ENCODE measurements at places on chromosomes 13 and 19.

GRCh38 chr13:71828117-71828516 lies 38.9 kb downstream of the DACH1 start:
- no peak for DNase-seq

DNA sequence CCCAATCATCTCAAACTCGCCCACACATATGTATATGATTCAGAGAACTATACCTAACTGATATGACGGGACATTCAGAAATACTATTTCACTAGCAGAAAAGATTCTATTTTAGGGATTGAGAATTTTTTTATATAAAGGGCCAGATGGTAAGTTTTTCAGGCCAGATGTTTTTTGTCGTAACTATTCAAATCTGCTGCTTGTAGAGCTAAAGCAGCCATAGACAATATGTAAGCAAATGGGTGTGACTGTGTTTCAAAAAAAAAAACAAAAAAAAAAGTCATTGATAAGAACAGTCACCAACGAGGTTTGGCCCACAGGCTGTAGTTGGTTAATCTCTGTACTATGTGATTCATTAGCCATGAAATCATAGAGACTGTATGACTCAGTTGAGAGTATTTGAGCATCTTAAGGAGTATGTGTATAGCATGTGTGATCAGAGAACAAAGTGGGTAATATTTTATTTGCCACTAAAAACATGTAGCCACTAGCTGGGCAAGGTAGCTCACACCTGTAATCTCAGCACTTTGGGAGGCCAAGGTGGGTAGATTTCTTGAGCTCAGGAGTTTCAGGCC lies 2724.7 kb downstream of the PCDH9 start:
- DNase-seq, result peak; percentile 71

- peak; percentile 78 for DNase-seq
These were observed 102.0 kb downstream of the DCLK1 start for GRCh38 chr13:36029166-36029565.

- no peak for DNase-seq
These were observed 22.0 kb downstream of the CEACAM16 start for GRCh38 chr19:44720945-44721344.

DNA sequence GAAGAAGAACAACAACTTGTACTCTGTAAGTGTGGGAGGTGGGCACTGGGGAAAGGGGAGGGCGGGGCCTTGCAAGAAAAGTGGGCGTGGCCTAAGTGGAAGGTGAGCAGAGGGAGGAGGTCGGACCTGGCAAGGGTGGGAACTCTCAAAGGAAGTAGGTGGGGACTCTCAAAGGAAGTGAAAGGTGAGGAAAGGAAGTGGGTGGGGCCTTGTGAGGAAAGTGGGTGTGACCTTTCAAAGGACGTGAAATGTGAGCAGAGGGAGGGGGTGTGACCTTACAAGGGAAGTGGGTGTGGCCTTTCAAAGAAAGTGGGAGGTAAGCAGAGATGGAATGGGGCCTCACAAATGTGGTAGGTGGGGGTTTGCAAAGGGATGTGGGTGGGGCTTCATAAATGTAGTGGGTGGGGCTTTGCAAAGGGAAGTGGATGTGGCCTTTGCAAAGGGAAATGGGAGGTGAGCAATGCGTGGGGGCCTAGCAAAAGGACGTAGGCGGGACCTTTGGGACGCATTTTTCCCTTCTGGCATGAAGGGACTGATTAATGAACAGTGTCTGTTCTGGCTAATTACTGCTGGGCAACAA lies 25.9 kb downstream of the ACSBG2 start:
- no peak for DNase-seq

- no peak for DNase-seq
These were observed 5.0 kb upstream of the PTGER1 start for GRCh38 chr19:14479975-14480699.

DNA sequence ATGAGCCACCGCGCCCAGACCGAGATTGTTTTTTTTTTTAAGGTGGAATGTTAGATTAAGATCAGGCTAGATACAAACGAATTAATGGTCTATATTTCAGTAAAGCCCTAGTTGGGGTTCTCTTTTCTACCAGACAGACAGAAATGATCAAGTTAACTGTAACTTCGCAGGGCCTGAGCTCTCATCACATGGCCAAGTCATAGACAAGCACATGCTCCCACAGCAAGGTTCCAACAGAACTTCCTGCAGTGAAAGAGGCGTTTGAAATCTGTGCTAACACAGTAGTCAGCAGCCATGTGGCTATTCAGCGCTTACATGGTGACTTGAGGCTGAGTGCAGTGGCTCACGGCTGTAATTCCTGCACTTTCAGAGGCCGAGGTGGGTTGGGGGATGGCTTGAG lies 34.7 kb upstream of the SEMA6B start:
- no peak for DNase-seq

DNA sequence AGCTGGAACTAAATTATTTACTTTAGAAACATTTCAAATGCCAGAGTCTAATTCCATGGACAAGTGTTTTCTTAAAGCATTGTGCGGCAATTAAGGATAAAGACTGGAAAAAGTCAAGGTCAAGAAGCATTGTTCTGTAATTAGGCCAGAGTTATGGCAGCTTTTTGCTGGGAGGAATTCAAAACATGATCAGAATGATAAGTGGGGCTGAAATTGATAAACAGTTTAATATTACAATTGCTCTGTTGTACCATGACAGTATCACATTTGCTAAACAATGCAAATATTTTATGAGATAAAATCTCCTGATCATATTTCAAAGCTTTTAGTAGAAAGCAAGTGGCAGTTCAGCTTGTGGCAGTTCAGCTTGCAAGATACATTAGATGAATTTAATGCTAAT lies 513.7 kb downstream of the GPC6 start:
- no peak for DNase-seq

- DNase-seq, result no peak
These were observed 114.0 kb upstream of the C1QTNF9B start for GRCh38 chr13:24011266-24011665.

DNA sequence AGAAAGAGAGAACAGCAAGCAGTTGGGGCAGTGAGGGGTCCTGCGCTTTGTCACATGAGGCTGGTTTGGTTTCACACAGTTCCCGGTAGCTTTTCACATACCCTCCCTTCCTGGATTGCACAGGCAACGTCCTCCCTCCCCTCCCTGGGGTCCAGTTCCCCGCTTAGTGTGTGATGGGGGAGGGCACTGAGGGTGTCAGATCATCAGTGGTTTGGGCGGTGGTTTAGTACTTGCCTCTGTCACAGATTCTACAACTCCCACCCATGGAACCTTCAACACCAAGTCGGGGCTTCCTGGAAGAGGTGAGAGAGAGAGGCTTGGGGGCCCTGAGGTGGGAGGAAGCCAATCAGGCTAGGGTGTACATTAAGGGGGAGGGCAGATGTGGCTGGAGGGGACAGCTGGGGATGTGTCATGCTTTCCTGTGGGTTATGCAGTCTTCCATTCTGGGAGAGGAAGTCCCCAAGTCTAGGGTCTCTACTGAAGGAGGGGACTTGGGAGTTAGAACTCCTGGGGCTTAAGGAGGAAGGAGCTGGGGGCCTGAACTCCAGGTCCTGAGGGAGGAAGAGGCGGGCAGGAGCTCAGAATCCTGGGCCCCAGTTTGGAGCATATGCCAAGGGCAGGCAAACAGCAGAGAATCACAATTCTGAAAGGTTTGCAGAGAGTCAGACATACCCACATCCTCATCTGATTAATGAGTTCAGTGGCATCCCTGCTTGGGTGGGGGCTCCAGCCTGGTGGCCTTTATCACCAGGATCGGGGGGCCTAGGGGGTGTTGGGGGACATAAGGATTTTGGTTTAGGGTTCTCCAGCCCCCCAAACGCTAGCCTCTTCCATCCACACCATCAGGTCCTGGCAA lies at the start of gene NKG7:
Gene NKG7 (minus strand): TSS at position 6 of the 856 bp plus-strand sequence. CDS start 119 bp downstream, outside the sequence.
- no peak for DNase-seq

GRCh38 chr19:49746206-49746958 lies 16.7 kb downstream of the TSKS start:
- peak; percentile 30 for DNase-seq

GRCh38 chr13:49062297-49062896 lies 86.7 kb downstream of the FNDC3A start:
- DNase-seq, result no peak

DNA sequence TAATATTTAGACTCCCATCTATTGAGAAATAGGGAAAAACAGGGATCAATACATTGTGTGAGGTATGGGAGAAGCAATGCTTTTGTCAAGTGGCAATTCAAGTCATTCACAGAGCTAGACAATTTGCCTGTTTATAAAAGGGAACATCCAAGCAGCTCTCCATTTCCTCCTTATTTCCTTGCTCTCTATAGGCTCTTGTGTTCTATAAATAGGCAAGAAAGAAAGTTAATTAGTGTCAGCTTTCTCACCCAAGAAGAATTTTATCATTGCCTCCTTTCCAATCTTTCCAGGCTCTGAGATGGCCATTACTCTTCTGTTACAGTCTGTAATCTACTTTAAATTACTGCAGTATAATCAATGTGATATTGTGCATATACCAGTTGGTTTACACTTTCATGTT lies 199.9 kb downstream of the LHFPL6 start:
- DNase-seq, result no peak

GRCh38 chr19:2385053-2385721 lies 25.1 kb downstream of the TMPRSS9 start:
- DNase-seq, result peak; percentile 84

- peak; percentile 4 for DNase-seq
These were observed 36.2 kb downstream of the METTL21C start for GRCh38 chr13:102658660-102659059.
